BJ (cell line): ENCODE measurements at places on chromosomes 6 and 20.

- DNase-seq, result no peak
Measured at GRCh38 chr6:31700740-31701401, 2.3 kb downstream of the ABHD16A start.

DNA sequence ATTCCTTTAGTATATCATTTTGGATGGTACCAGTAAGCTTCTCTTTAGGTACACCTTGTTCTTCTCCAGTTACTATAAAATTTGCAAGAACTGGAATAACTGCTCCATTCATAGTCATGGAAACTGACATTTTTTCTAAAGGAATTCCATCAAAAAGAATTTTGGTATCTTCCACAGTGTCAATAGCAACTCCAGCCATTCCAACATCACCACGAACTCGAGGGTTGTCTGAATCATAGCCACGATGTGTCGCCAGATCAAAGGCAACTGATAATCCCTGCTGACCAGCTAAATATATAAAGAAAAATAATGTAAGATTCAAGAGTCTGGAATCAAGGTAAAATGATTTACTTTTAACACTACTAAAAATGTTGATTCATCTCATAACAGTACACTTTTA is 5.3 kb downstream of the MMUT start:
- no peak for DNase-seq

- no peak for DNase-seq
Measured at GRCh38 chr20:5621305-5621704, 128.9 kb upstream of the SHLD1 start.

DNA sequence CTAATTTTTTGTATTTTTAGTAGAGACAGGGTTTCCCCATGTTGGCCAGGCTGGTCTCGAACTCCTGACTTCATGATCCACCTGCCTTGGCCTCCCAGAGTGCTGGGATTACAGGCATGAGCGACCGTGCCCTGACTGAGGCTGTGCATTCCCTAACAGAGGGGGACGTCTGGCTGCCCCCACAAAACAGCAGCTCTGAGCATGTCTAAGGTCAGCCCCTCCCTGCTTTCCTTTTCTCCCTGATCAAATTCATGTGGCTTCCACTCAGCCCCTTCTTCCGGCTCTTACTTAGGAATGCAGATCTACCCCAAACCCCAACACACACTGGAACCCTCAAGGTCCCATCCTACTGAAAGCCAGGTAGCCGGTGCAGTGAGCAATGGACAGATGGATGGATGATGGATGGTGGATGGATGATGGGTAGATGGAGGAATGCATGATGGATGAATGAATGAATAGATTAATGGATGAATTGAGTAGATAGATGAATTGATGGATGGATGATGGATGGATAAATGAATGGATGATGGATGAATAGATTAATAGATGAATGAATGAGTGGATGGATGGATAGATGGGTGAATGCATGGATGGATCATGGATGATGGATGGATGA is 91.5 kb upstream of the BHLHE23 start:
- DNase-seq, result no peak

GRCh38 chr20:16100767-16101166 is 472.5 kb downstream of the KIF16B start:
- DNase-seq, result no peak

- DNase-seq, result peak; percentile 46
Measured at GRCh38 chr6:81562169-81562568, 190.3 kb downstream of the TENT5A start.

- DNase-seq, result no peak
Measured at GRCh38 chr20:25356271-25356933, 34.2 kb downstream of the ABHD12 start.

- DNase-seq, result no peak
Measured at GRCh38 chr20:4710106-4710475, 11.6 kb upstream of the PRND start.

- no peak for DNase-seq
Measured at GRCh38 chr20:49608752-49609670, 41.1 kb upstream of the PTGIS start.

GRCh38 chr6:124924333-124924759 is 37.9 kb upstream of the RNF217 start:
- peak; percentile 33 for DNase-seq
